Urinary bladder (tissue), 4 donors: ENCODE measurements at places on chromosomes 5 and 9.

DNA sequence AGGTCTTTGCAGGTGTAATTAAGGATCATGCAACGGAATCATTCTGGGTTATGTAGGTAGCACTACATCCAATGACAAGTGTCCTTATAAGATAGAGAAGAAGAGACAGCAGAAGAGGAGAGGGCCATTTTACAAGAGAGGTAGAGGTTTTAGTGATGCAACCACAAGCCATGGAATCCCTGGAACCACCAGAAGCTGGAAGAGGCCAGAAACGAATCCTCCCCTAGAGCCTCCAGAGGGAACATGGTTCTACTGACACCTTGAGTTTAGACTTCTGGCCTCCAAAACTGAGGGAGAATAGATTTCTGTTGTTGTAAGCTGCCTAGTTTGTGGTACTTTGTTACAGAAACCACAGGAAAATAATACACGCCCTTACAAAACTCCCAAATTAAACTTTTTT lies 3.5 kb downstream of the FYB1 start:
- DNase-seq = no peak

- no peak for DNase-seq
These were observed at the start of gene GRIN3A for GRCh38 chr9:101738566-101739183. Gene GRIN3A, minus strand, starts transcription at chr9:101738647. Its CDS starts 668 bp downstream, at chr9:101737979.

DNA sequence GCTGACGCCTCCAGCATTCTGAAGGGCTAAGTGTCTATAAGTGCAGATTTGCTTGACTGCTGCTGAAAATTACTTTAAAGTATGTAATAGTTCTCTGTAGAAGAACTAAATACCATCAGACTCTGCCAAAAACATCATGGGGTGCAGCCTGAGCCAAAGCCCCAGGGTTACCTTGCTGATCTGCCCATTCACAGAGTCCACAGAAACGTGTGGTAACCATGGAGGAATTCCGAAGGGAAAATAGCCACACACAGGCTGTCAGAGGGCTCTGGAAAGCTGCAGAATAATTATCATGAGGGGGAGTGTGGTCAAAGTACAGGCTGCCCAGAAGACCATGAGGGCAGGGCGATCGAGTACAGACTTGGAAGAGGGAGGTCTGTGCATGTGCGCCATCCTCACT lies 36.4 kb downstream of the RETREG1 start:
- no peak for DNase-seq

GRCh38 chr5:56259002-56259511 lies 25.9 kb upstream of the ANKRD55 start:
- DNase-seq = no peak

GRCh38 chr5:96329886-96330529 lies 103.0 kb downstream of the PCSK1 start:
- no peak for DNase-seq

DNA sequence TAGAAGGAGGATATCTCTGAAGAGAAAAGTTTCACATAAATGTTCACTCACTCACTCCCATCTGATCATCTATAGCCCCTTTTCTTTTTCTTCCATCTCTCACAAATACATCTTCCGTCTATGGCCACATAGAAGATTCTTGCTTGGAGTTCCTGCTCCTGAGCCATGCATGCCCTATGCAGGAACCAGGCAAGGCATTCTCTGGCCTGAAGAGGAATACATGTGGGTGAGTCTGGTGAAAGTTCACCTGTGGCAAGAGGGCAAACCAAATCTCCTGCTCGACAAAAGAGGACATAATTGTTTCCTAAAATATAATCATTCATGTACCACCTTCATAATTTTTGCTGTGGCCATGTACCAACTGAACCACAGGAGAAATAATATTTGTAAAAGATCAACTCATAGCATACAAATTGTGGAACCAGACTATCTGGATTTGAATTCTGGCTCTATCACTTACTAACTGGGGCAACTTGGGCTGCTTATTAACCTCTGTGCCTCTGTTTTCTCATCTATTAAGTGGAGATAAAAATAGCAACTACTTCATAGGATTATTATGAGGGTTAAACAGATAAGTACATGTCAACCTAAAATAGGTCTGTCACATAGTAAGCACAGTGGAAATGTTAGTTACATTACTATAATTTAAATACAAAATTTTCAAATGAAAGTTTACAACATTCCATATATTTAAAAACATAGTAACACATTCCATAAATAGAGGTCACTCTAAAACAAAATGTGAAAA lies 121.2 kb upstream of the NFIB start:
- DNase-seq = no peak
